ENCODE measurements at places on chromosomes 1 and 21.

GRCh38 chr1:165860065-165860464 lies 32.7 kb downstream of the UCK2 start:
- no peak for DNase-seq

DNA sequence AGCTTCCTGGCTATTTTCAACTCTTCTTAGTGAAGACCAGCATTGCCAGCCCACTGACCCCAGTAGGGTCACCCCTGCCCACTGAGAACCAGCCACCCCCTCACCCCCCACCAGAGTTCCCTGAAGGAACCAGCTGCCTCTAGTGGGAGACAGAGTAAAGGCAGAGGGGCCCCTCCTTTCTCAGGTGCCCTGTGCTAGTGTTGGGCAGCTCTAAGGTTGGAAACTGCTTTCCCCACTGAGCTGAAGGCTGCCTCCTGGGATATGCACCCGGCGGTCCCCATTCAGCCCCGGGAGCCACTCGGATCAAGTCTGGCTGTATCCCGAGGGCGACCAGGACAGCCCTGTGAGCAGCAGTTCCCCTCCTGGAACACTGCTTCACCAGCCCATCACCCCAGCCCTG lies 111.0 kb downstream of the PGBD5 start:
- DNase-seq: no peak

DNA sequence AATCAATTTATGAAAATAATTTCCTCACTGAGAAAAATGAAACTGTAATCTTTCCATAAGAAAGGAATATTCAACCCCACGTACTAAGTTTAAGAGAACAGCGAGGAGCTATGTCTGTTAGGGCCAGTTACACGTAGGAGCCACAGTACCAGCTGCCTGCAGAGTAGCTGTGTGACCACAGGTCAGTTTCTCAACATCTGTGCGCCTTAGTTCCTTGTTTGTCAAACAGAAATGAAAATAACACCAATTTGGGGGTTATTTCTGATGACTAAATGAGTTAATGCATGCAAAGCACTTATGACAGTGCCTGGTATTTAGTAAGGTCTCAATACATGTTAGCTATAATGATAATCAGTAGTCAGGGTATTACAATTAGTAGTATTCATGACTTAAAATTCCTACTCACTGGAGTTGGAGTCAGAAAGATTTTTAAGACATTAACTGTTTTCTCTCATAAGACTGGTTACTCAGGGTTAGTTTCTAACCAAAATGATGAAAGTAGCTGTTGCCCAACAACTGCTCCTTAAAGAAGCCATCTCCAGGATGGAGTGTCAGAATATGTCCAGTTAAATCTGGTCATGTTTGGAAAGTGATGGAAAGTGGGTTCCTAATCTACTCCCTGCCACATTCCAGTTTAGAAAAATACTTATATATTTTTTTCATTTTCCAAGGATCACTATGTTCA lies 85.8 kb upstream of the ZNF648 start:
- DNase-seq: no peak

DNA sequence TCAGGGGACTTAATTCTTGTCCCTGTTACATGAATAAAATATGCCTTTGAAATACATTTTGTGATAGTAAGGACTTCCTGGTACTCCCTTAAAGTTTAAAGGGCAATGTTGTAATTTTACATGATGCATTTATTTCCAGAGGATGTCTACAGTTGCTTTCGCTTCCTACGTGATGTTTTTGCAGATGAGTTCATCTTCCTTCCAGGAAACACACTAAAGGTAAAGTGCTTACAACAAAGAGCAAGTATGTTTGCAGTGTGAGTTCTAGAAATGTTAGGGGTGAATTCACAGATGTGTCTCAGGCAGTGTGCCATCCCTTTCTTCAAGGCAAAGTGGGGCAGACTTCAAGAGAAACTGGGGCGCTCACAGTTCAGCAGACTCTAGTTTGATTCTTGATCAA lies 31.2 kb downstream of the GNPAT start:
- no peak for DNase-seq

DNA sequence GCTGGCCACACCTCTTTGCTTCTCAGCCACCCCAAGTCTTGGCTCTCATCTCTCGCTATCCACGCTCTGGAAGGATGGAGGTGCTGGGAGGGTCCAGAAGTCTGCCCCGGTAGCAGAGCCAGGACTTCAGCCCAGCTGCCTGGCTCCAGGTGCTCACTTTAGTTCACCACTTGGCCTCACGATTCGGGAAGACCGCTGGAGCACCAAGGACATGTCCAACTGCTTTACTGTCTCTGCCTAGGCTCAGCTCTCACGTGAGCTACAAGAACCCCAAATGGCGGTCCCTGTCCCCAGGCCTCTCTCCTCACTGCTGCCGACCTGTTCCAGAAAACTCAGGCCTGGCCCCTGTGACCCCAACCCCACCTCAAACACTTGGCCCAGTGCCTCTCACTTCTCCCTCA lies 3.4 kb downstream of the TRIM11 start:
- no peak for DNase-seq

DNA sequence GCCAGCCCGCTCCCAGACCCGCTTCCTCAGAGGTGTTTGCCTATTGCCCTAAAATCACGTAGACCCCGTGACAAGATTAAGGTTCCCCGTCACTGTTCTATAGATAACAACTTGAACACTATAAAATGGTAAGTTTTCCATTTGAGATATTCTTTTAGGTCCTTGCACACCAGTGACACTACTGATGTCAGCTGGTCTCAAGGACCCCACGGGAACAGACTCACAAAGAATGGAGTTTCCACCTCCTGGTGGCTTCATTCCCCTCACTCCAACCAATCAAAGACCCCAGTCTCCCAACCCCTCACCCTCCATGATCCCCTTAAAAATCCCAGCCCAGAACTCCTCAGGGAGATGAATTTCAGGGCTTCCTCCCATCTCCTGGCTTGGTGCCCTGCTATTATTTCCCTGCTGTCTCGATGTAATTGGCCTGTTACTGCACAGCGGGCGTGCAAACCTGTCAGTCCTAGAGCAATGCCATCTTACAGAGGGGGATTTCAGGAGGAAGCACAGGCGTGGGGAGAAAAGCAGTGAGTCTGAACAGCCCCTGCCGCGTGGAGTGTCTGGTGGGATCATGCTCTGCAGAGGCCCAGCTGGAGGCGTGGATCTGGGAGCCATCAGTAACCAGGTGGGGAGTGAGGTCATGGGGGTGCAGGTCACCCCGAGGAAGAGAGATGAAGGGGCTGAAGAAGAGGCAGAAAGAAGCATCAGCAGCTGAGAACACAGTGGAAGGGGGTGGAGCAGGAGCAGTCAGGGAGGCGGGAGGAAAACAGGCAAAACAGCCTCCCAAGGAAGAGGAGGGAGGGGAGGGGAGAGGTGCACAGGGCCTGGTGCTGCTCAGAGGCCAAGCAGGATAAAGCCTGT lies 35.1 kb upstream of the LBR start:
- DNase-seq: no peak

- no peak for DNase-seq
Observed at GRCh38 chr21:45396620-45396995, 8.4 kb upstream of the COL18A1 start.

- peak; percentile 85 for DNase-seq
Observed at GRCh38 chr21:42526379-42526727, 12.7 kb downstream of the SLC37A1 start.

DNA sequence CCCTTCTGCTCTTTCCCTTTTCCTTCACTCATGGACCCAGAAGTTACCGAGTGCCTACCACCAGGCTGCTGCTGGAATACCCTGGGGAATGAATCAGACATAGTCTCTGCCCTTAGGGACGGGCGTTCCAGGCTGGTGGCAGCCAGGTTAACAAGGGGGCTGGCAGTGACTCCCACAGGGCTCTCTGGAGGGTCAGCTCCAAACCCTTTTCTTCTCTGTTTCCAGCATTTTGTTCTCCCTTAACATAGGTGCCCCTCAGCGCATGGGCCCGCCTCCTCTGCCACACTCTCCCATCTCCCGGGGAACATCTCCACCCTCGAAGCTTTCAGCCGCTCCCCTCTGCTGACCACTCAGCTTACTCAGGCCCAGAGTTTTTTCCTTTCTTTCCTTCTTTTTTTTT lies 62.9 kb upstream of the LRP8 start:
- no peak for DNase-seq

GRCh38 chr1:6423321-6423999 lies 1.1 kb upstream of the ESPN start:
- no peak for DNase-seq

- DNase-seq: no peak
Observed at GRCh38 chr1:64215576-64215975, 12.2 kb downstream of the UBE2U start.

GRCh38 chr1:177858332-177858821 lies 111.5 kb downstream of the SEC16B start:
- DNase-seq: no peak

- no peak for DNase-seq
Observed at GRCh38 chr1:206794294-206794908, 22.1 kb upstream of the IL10 start.

DNA sequence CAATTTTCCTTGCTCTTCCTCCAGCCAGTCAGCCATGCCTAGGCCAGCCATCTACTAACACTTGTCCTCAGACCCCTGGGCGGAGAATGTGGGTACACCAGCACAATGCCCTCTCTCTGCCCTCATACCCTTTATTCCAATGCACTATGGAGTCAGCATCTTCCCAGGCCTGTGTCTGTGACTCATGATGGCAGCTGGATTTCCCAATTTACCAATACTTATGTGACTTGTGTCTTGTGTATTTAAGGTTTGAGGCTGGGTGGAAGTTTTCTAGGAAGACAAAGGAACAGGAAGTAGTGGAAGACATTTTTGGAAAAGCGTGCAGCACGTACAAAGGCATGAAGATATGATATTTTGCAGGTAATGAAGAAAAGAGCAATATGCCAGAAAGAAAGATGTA lies 114.3 kb downstream of the NMNAT2 start:
- no peak for DNase-seq

DNA sequence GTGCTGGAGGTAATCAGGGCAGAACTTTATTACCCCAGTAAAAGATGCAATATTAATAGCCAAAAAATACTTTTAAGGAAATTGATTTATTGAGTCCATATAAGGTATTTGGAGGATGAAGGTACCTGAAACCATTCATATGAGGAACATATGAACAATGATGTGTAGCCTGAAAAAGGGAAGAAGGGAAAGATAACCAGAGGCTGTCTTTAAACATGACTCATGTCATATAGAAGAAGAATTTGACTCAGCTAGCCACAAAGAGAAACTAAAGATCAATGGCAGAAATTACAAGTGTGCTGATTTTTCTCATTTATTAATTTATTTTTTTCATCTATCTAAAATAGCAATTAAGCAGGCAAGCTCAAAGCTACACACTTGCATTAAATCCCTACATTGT lies 136.2 kb upstream of the DUSP10 start:
- no peak for DNase-seq

DNA sequence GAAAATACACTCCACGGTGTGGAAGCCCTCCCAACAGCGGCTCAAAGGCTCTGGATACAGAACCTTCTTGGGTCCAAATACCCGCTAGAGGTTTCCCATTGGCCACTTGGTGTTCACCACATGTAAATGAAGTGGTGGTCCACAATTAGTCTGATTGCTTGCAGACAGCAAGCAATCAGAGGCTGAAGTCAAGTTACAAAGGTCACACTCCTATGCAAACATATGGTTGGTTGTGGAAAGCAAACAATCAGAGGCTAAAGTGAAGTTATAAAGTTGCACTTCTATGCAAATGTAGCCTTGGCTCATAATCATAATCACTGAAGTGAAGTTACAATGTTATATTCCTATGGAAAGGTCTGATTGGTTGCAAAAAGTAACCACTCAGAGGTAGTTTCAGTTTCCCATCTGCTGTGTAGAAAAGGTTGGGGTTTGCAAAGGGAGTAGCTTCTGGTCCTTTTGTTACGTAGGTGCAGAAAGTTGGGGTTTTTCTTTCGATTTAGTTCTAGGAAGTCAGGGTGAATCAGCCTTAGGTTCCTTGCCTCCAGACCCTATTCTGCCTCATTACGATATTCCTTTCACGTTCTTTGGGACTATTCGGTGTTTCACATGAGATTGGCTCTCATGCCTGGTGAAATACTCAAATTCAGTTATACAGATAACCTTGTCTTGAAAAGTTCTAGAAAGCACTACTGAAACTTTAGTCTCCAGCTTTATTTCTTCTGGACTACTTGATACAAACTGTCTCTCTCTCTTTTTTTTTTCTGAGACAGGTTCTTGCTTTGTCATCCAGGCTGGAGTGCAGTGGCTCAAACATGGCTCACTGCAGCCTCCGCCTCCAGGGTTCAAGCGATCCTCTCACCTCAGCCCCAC lies 36.7 kb upstream of the MTF2 start:
- DNase-seq: no peak

DNA sequence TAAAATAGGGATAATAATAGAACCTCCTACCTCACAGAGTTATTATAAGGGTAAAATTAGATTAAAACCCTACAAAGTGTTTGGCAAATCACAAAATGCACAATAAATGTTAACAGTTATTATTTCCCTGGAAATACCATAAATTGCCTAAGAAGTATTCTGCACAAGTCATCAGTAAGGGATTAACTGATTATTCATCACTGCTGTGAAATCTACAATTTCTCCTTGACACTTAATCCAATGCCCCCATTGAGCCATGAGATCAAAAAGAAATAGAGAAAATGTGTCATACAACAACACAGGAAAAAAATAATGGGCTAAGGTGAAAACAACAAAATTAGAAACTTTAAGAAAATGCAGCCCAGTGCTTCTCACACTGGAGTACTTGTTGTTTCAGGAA lies 6.7 kb upstream of the SEC16B start:
- no peak for DNase-seq

DNA sequence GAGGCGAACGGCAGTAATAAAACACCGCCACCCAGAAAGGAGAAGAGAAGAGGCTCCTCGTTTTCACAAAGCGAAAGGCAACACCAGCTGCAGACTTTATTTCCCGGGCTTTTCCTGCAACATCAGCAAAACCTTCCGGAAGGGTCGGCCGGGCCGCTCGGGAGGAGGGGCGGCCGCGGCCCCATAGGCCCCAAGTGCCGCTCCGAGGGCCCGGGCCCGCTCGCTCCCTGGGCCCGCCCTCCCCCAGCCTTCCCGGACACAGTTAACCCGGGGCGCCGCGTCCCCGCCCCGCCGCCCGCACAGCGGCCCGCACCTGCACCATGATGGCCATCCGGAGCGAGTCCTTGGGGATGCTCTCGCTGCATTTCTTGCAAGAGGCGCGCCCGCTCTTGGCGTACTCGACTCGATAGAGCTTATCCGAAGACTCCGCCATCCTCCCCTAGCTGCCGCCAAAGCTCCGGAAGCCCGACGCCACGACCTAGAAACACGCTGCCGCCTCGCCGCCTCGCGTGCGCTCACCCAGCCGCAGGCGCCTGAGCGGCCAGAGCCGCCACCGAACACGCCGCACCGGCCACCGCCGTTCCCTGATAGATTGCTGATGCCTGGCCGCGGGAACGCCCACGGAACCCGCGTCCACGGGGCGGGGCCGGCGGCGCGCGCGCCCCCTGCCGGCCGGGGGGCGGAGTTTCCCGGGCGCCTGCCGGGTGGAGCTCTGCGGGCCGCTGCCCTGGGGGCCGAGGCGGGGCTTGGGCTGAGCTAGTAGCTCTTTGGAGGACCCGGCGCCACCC lies at the start of gene PARP1:
PARP1 (minus strand) TSS at position 597 of the 788 bp plus-strand sequence; CDS start at position 433, 164 bp downstream.
- peak; percentile 97 for DNase-seq
